Small intestine (tissue), 16 donors: ENCODE measurements at places on chromosomes 11 and 22.
A peak's percentile ranks its signal among the peaks of the same experiment; 100 is the strongest.

DNA sequence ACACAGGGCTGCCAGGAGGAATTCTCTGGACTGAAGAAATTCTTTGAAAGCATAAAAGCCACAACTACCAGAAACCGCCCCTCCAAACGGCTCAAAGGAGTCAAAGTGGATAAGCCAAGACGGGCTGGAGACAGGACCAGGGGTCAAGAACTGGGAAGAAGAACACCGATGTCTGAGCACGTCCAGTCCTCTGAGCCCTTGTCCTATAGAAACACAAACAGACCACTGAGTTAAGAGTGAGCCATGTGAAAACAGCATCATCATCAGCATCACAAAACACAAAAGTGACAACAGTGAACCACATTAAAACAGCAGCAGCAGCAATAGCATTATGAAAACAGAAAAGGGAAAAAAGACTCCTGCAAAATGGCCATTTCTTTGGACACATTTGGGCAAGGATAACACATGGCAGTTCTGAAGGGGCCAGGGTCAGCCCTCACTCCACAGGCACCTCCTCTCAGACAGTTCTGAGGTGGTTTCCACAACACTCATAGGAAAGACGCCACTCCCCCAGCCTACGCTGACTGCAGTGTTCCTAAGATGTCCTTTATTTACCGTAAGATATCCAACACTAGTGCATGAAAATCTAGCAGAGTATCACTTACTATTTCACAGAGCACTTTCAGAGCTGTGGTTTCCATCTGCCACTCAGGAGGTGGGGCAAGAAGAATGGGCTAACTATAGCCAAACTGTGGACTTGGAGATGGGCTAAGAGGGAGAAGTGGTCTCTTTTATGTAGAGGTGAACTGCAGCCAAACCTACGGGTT lies 28.6 kb upstream of the YPEL1 start:
- DNase-seq: no peak

- no peak for DNase-seq
These were observed 16.2 kb downstream of the CBL start for GRCh38 chr11:119222308-119222707.

- DNase-seq: peak; percentile 83
These were observed 32.1 kb downstream of the GRAMD4 start for GRCh38 chr22:46652081-46652846.

GRCh38 chr11:57324154-57324885 lies 432 bp downstream of the TNKS1BP1 start:
- peak; percentile 78 for DNase-seq

DNA sequence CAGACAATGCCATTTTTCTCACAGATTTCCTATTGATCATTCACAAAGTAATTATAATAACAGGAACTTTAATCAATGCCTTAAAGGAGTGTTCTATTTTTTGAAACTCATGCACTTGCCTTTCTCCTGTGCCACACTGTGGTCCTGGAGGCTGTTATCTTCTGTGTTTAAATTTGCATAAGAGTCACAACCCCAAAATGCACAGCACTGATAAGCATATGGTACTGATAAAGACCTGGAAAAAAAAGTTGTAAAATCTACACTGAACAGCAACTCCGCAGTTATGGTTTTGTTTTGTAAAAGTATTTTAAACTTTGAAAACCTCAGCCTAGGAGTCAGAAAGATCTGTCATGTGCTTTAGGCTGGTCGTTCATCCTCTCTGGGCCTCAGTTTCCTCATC lies 9.1 kb upstream of the CCDC34 start:
- no peak for DNase-seq

DNA sequence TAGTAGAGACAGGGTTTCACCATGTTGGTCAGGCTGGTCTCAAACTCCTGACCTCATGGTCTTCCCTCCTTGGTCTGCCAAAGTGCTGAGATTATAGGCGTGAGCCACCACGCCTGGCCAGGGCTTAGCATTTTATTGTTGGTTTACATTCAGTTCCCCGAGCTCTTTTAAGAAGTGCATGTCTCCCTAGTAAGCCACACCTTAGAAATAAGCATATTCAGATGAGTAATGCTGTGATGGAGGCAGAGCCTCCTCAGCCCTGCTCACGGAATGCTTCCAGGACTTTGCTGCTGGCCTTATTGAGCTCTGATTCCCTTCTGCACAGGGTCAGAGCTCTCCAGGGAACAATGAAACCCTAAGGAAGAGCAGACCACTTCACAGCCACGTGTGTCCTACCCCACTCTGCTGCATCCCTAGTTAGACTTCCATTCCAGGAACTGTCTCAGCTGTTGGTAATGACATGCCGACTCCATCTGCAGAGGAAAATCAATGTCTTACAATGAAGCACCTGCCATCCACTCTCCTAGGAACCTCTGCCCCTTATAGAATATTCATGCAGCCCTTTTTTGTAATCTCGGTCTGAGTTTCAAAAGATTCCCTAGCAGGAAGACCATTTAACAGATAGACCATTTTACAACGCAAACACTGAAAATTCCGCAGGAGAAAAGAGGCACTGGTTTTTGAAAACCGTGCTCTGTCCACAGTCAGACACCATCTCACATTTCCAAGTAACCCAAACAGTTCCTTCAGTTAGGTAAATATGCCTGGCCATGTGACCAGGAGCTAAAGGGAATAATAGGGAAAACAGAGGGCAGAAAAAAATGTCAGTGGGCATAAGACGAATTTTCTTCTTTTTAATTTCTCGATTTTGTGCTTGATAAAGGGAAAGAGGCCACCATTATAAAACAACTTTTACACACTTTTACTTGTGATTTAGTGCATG lies 1.7 kb upstream of the JAM3 start:
- no peak for DNase-seq

- DNase-seq: no peak
These were observed 1.1 kb upstream of the PHLDB1 start for GRCh38 chr11:118606157-118606843.

DNA sequence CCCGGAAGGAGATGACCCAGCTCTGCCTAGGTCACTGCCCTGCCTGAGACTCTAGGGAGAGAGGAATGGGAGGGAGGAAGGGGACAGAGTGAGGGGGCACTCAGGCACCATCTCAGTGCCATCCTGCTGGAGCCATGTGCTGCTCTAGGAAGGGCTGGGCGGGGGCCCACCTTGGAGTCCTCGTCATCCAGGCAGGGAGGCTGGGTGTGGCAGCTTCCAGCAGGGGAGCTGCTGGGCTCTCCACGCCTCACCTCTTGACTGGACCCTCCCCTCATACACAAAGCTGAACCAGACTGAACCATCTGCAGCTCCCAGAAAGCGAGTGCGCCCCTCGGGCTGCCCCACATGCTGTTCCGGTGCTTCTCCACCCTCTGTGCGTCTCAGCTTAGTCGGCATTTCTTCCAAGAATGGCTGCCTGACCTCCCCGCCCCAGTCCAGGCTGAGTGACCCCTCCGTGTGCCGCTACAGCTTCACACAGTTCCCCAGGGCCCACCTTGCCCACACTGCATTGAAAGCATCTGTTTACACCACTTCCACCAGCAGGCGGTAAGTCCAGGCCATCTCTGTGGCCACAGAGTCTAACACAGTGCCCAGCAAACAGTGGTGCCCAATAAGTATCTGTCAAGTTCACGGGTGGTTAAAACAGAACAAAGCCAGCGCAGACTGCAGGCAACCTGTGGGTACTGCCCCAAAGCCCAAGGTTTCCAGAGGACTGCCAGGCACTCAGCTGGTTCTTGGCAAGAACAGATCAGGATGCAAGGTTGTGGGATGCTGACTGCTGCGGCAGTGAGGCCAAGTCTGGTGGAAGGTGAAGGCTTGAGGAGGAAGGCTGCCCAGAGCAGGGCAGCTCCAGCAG lies 9.4 kb upstream of the TRIM29 start:
- no peak for DNase-seq

DNA sequence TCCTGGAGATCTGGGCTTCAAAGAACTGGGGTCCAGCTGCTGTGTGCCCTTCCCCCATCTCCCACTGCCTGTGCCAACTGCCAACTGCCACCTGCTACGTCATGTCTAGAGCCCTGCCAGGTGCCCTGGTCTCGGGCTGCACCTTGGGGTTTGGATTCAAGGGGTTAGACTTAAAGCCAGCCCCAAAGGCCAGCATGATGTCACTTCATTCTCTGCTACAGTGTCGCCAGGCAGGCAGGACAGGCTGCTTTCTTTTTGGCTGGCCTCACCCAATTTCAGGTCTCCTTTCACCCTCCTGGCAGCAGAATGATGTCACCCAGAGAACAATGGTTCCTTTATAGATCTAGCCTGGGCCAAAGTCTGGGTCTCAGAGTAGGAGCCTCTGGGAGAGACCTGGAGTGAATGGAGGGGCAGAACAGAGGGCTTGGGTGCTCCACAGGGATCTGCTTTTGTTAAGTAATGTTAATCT lies 79.5 kb upstream of the CRYBB3 start:
- DNase-seq: peak; percentile 82

GRCh38 chr11:106446955-106447354 lies 369.5 kb downstream of the AASDHPPT start:
- no peak for DNase-seq

DNA sequence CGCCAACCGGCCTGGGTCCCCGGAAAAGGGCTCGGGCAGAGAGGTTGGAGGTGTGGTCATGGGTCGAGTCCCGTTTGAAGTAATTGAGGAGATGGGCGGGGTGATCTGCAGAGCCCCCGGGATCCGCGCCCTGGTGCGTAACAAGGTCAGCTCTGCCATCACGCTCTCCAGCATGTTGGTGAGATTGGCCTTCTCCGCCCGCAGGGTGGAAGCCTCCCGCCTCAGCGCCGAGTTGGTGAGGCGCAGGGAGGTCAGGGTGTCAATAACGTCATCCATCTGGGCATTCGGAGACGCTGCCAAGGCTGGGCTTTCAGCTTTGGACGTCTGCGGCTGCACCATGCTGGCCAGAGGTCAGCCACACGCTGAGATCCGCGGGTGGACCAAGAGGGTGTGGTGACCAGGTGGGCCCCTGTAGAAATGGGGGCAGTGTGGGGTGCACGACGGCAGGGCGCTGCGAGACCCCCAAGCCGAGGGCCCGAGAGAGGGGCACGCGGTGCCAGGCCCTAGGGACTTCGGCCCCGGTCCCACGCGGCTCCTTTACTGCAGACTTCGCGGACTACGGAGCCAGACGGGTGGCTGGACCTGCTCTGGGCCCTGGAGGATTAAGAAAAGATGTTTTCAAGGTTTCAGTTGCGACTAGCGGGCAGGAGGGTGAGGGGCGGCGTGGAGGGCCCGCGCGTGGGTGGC lies 672 bp downstream of the RTL6 start:
- DNase-seq: no peak

- DNase-seq: no peak
These were observed 23.5 kb downstream of the CTNND1 start for GRCh38 chr11:57785072-57785471.

DNA sequence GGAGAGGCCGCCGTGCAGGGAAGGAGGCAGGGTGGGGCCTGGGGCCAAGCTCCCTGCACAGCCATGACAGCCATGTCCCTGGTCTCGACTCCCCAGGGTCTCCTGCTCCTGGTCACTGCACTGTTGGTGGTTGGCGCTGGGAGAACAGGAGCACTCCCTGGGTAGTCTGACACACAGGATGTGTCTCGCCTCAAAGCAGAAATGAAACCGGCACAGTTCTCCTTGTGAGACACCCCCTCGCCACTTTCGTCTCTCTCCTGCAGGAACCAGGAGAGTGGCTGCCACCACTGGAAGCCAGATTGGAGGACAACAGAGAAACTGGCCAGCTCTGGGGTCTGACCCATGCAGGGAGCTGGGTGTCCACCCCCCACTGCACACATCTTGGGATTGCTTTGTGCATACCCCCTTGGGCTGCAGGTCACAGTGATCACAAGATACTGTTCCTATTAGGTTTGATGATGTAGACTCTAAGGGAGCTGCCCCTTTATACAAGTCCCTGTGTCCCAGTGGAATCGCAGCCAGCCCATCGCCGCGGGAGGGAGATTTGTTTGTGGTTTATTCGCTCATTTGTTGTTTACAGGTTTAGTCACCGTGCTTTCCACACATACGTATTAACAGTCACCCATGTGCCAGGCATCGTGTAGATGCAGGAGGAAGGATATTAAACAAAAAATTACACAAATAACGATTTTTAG lies 27.0 kb upstream of the YWHAH start:
- DNase-seq: no peak

GRCh38 chr11:116581349-116581748 lies 191.4 kb downstream of the BUD13 start:
- DNase-seq: no peak

DNA sequence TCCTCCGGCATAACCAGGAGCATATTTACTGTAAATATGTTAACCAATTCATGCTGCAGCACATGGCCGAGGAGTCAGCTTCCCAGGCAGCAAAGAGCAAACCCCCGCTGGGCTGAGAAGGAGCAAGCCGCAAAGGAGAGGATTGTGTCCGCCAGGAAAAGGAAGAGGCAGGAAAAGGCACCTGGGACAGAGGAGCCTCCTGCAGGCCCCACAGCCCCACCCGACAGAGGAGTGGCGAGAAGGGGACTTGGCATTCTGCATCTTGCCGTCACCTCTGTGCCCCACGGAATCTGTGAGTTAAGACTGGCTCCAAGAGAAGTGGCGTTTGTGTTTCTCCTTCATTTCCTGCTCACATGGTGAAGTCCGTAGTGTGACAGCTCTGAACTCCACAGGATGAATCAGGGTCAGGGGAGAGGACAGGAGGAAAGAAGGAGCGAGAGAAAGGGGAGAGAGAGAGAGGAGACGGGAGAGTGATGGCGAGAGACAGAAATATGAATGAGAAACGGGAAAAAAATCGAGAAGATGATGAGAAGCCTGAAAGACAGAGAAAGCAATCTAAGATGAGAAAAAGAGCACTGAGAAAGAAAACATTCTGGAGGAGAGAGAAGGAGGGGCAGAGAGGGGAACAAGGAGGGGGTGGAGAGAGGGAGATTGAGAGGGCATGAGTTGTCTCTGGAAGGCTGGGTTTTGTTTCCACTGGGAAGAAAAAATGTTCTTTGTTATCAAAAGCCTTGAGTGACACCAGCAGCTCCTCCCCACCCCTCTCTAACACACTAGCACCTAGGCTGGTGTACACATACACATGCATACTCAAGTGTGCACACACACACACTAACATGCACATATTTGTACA lies 489.6 kb downstream of the MN1 start:
- DNase-seq: peak; percentile 58

GRCh38 chr11:20964985-20965384 lies 295.6 kb downstream of the NELL1 start:
- DNase-seq: no peak

- DNase-seq: peak; percentile 37
These were observed 65.1 kb upstream of the LRRC55 start for GRCh38 chr11:57116654-57117053.
